ENCODE measurements at places on chromosomes 3 and 15. TPM values are rescaled to one million over a fixed set of nuclear protein-coding genes. Genes with fewer than 3 reads are reported as not detected.
A peak's percentile ranks its signal among the peaks of the same experiment; 100 is the strongest.

DNA sequence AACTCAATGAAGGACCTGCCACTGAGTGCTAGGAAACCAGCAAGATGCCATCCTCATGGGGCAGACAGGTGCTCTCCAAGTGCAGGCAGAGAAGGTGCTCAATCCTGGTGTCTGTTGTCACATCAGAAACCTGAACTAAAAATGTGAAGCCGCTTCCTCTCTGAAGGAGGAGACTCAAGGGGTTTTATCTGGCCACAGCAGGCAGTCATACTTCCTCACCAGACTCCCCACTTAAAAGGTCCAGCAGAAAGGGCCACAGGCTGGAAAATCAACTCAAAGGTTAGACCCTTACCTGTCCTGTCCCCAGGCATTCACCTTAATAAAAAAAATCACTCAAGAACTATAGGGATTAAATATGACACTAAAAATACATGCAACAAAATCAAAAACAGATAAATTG is 4.8 kb downstream of the CCDC12 start:
- no peak for DNase-seq

- DNase-seq, result peak; percentile 75
These were observed at the start of gene TOPBP1 for GRCh38 chr3:133661454-133662277. Gene TOPBP1, minus strand, starts transcription at chr3:133661941. Its CDS starts 814 bp downstream, at chr3:133661127.

Gene DPPA4
- not detected for polyA plus RNA-seq

GRCh38 chr3:76724706-76725105 is 315.2 kb upstream of the ROBO2 start:
- no peak for DNase-seq

DNA sequence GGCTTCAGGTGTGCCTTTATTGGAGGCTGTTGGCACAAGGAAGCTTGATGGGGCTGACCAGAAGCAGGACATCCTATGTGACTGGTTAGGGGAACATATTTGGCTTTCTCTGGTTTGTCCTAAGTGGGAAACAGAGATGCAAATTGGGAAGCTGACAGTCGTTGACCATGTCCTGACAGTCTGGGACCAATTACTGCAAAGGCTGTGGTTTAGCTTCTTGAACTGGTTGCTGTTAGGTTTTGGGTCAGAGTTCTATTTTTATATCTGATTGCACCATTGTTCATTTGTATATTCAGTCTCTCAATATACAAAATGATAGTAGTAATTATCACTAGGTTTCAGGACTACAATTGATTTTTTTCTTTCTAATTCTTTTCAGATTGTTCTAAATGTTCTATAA is 36.8 kb downstream of the SNTN start:
- no peak for DNase-seq

Gene GTF2E1
- 15.2 TPM for polyA plus RNA-seq

Gene ADAMTS7
- polyA plus RNA-seq, result 15.4 TPM
